ENCODE measurements at places on chromosomes 6 and 20.
A peak's percentile ranks its signal among the peaks of the same experiment; 100 is the strongest.

DNA sequence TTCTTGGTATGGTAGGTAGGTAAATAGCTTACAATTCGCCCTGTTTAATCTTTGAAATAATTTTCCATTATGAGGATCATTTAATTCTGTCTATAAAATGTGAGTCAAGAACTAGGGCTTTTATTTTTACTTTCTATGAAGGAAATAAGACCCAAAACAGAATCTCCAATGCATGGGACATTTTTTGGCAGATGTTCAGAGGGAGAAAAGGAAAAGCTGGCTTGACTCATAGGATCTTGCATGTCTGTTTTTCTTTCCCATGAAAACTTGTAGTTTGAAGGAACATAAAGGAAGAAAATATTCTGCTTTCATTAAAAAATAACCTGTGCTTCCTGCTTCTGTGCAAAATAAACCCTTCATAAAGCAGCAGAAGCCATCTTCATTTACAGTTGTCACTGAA is 143.1 kb upstream of the INSM1 start:
- no peak for DNase-seq

- no peak for DNase-seq
Measured at GRCh38 chr6:67121115-67121514, 1414.1 kb upstream of the EYS start.

DNA sequence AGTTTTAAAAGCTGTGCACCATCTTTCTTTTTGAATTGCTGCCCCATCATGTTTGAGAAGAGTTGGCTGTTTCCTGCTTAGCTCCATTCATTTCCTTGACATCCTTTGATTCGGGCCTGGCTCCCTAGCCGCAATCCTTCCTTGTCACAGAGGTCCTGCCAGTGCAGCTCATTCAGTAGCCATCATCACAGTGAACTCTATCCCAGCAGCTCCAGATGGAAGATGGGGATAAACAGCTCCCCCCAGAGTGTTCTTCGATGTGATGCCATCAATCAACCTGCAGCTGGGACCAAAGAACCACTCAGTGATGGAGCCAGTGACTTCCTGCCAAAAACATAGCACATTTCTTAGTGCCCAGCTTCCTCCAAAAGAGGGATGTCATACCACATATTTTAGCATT is 158.8 kb downstream of the FRK start:
- no peak for DNase-seq

- no peak for DNase-seq
Measured at GRCh38 chr6:53608396-53608795, 57.2 kb downstream of the KLHL31 start.

GRCh38 chr6:16078064-16078463 is 50.8 kb upstream of the MYLIP start:
- no peak for DNase-seq

GRCh38 chr6:90212274-90212673 is 84.4 kb downstream of the BACH2 start:
- no peak for DNase-seq

GRCh38 chr6:158903801-158904200 is 84.6 kb upstream of the EZR start:
- DNase-seq: no peak

GRCh38 chr20:21017528-21018085 is 88.6 kb downstream of the LINC00237 start:
- DNase-seq: no peak

DNA sequence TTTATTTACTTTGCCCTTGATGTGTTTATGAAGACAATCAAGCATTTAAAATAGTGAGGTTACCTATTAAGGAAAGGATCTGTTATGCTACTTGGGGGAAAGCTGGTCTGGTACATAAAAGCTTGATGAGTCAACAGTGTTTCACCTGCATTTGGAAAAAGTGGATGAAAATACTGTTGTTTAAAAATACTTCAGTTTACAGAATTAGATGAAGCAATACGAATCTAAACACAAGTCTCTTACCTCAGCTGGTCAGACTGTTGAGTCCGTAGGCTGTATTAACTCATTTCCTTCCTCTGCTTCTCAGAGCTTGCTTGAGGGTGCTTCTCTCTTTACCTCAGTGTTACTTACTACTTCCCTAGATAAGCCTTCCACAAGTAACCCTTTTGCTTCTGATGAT is 36.1 kb downstream of the NKX2-4 start:
- no peak for DNase-seq

- peak; percentile 75 for DNase-seq
Measured at GRCh38 chr6:84103029-84103428, 69.5 kb downstream of the MRAP2 start.

GRCh38 chr20:16052456-16052855 is 520.8 kb downstream of the KIF16B start:
- no peak for DNase-seq

DNA sequence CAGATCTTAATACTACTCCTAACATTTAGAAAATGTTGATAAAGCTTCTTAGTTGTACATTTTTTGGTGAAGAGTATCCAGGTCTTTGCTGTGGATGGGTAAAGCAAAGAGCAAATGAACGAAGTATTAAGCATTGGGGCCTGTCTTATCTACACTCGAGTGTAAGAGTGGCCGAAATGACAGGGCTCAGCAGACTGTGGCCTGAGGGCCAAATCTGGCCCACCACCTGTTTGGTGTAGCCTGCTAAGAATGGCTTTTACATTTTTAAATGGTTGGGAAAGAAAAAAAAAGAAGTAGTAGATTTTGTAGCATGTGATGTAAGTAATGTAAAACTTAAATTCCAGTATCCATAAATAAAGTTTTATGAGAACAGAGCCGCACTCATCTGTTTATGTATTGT is 19.4 kb upstream of the MAPK13 start:
- DNase-seq: no peak

DNA sequence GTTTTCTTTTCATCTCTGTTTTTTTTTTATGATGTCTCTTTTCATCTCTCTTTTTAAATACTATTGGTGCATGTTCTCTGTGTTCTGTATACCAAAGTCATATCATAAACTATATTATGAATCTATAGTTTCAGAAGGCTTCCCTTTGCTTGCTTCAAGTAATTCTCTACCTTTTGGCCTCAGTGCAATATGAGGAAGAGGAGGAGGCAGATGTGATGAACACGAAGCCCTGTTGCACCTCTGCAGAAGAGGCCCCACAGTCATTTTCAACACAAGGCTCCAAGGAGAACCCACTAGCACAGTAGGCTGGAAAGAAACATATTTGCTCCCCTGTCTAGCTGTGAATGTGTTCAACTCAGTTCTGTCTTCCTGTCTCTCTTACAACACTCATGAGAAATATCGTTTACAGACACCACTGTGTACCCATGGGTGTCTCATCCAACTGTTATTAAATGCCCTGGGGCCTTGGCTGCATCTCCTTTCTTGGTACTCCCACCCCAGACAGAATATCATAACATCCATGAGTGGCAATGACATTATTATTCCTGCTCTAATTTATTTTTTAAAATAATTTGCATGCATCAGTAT is 122.6 kb upstream of the SHLD1 start:
- DNase-seq: no peak

DNA sequence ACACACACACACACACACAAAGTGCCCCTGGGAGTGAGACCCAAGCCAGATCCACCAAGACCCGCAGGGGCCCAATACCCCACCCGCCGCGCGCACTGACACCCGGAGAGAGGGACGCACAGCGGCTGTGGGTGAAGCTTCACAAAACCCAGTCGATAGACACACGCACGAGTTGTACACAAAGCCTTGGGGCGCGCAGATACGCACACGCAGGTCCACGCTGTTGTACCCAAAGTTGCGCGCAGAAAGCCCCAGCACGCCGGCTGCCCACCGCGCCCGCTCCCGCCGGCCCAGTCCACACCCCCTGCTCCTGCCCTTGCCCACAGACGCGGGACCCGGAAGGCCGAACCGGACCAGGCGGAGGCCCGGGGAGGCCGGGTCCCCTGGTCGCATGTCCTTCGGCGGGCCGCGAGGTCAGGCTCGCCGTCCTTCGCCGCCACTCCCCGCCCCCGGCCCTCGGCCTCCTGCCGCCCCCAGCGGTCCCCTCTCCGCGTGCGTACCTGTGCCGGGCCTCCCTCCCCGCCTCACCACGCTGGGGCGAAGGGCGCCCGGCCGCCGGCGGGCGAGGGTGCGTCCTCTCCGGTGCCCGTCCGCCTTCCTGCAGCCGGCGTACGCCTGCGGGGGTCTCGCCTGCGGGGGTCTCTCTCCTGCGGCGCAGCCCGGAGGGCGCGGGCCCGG is at the start of gene TMEM74B:
TSS of gene TMEM74B (minus strand) at position 344 of the 678 bp plus-strand sequence. CDS start 1,180 bp downstream, outside the sequence.
- DNase-seq: no peak

Data from EH (cell line).